Hepatocyte (in vitro differentiated cells): ENCODE measurements at places on chromosomes 5 and 9.

GRCh38 chr9:76581731-76582130, 122.7 kb downstream of the GCNT1 start:
- peak; percentile 33 for DNase-seq

DNA sequence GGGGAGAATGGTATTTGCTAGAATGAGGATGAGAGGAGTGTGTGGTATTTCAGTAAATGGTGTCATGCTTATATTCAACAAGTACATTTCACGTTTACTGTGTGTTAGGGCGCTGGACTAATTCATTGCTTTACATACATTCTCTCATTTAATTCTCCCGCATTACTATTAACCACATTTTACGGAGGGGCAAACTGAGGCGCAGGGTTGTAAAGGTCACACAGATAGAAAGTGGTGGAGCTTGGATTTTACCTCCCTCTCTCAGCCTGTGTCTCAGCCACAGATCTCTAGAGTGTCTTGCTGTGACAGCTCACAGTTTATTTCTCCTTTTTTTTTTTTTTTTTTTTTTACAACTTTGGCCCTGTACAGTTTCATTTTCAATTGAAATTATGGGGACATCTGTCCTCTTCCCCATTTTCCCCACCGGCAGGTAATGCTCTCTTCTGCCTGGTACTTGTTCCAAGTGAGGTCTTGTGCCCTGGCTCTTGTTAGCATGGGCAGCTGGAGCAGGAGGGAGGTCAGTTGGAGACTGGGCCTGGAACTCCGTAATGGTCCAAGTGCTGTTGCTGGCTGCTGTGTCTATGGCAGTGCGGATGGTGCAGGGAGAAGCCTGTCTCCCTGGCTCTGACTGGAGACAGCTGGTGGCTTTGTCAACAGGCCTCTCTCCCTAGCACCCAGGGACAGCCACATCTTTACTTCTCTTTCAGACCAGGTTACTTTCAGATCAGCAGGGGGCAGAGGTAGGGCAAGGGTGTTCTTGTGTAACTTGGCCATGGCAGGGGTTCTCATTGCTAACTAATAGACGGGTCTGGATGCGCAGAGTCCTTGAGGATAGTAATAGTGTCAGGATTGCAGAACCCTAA, 20.5 kb upstream of the NDST1 start:
- peak; percentile 56 for DNase-seq

DNA sequence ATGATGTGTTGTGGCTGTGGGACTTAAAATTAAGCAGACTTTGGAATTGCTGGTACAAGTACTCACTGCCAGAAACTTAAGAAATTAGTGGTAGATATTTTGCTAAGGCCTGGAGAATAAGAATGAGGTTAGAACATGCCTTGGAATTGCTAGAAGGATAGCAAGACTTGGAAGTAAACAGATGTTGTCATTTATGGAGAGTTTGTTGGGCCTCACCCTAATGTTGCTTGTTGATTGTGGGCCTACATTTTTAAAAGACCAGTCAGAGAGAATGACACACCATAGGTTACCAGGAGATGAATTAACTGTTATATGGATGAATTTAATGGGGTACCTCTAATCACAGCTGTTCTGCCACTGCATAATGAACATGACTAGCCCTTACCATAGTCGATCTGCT, 120.1 kb upstream of the GAS1 start:
- no peak for DNase-seq

GRCh38 chr5:12095808-12096281, 191.6 kb upstream of the CTNND2 start:
- DNase-seq: no peak

DNA sequence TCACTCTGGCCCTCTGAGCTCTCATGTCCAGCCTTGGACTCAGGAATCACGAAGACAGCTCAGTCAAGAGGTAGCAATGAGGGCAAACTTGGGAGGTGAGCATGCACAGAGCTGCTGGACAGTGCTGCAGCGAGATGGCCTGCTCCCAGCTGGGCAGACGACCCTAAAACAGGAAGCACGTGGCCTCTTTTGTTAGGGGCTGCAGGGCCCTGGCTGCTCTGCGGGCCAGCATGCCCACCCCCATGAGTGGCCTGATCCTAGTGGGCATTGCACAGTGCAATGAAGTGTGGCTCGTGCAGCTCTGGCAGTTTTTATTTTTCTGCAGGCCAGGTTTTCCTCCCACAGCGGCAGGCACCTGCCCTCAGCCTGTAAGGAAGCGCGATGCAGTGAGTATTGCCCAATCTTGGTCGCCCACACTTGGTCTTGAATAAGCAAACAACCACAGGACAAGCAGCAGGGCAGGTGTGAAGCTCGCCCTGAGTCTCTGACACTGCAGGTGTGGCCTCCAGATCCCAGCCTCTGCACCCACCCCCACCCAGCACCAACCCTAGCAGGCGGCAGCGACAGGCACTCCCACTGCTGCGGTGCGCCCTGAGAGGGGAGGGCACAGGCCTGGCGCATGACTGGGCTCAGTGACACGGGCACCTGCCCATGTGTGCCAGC, 60.8 kb downstream of the SEMA4D start:
- peak; percentile 57 for DNase-seq
